ENCODE measurements at places on chromosomes 16 and 17. TPM values are rescaled to one million over a fixed set of nuclear protein-coding genes. Genes with fewer than 3 reads are reported as not detected.
A peak's percentile ranks its signal among the peaks of the same experiment; 100 is the strongest.

CHRNE gene
- 0.19 TPM for total RNA-seq

SLFN14 gene
- total RNA-seq: not detected

DDX28 gene
- total RNA-seq: 21.5 TPM

VASN gene
- 18.1 TPM for total RNA-seq

SGCA gene
- total RNA-seq: not detected

- peak within 1 kb of the TSS; percentile 67 for H3K27ac ChIP-seq
- H3K4me1 ChIP-seq: peaks cover 68% of the 10 kb centered on the region
- DNase-seq: peak; percentile 100
- H3K4me3 ChIP-seq: peak within 1 kb of the TSS; percentile 71
These were observed at the start of gene ERBB2 for GRCh38 chr17:39699818-39700147. Gene ERBB2, plus strand, starts transcription at chr17:39700064. Its CDS starts 175 bp downstream, at chr17:39700239.

- no peak overlapping the region for H3K4me3 ChIP-seq
- no peaks in the 10 kb centered on the region for H3K27me3 ChIP-seq
- H3K27ac ChIP-seq: no peak overlapping the region
- H3K4me1 ChIP-seq: no peaks in the 10 kb centered on the region
- H3K36me3 ChIP-seq: peaks cover 8% of the 10 kb centered on the region
- DNase-seq: no peak
These were observed 158.2 kb downstream of the MAP2K6 start for GRCh38 chr17:69572747-69573146.

DNA sequence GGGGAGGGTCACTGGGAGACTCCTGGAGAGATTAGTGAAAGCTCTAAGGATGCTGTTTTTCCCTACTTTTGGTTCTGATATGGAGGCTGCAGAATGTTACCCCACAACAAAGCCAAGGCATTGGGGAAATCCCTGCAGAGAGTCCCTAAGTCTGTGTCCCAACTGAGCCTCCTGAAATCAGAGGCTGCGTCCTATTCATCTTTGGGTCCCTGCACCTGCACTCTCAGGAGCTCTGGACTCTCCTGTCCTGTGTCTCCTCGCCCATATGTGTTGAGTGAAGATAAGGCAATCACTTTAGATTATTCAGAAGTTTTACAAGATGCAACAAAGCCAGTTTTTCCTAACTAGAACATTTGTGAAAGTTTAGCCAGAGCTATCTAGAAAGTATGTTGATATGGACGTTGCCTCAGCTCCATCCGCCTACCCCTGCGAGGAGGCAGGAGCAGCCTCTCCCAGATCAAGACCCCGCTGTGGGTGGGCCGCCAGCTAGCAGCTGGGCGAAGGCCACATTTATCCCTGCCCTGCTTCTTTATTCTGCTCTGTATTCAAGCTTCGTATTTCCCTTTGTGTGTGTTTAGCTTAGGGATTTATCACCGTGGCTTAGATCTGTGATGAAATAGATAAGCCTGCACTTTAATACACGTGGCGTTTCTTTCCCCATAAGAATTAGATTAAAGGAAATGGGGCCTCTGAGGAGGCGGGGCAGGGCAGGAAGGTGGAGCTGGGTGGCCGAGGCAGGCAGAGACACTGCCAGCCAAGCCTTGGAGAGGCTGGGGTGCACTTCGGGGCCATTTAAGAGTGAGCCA lies 37.4 kb downstream of the SHISA6 start:
- no peaks in the 10 kb centered on the region for H3K36me3 ChIP-seq
- H3K4me3 ChIP-seq: no peak overlapping the region
- DNase-seq: no peak
- H3K27ac ChIP-seq: no peak overlapping the region
- no peaks in the 10 kb centered on the region for H3K27me3 ChIP-seq

- DNase-seq: no peak
- no peak overlapping the region for H3K27ac ChIP-seq
- H3K36me3 ChIP-seq: no peaks in the 10 kb centered on the region
- H3K4me3 ChIP-seq: no peak overlapping the region
- peaks cover 3% of the 10 kb centered on the region for H3K27me3 ChIP-seq
These were observed 271.3 kb upstream of the CPHXL start for GRCh38 chr16:75997606-75998005.

DNA sequence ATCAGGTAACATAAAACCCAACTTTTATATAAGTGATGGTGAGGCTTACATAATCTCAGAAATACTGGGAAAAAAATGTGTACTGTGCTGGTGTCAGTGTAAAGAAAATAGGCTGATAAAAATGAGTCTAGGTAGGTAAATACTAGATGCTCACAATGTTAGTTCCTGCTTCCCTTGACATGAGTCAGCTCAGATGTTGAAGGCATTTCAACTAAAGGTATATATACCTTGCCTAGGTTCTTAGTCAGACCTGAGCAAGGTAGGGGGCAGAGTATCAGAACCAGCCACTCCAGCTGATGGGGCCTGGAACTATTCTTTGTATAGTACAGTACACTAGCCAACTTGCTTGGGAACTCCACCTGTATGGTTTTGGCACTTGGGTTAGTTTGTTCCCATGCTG lies 51.0 kb upstream of the CA10 start:
- H3K36me3 ChIP-seq: no peaks in the 10 kb centered on the region
- H3K27ac ChIP-seq: peak overlapping the region; percentile 8
- peak; percentile 20 for DNase-seq
- H3K27me3 ChIP-seq: no peaks in the 10 kb centered on the region

DNA sequence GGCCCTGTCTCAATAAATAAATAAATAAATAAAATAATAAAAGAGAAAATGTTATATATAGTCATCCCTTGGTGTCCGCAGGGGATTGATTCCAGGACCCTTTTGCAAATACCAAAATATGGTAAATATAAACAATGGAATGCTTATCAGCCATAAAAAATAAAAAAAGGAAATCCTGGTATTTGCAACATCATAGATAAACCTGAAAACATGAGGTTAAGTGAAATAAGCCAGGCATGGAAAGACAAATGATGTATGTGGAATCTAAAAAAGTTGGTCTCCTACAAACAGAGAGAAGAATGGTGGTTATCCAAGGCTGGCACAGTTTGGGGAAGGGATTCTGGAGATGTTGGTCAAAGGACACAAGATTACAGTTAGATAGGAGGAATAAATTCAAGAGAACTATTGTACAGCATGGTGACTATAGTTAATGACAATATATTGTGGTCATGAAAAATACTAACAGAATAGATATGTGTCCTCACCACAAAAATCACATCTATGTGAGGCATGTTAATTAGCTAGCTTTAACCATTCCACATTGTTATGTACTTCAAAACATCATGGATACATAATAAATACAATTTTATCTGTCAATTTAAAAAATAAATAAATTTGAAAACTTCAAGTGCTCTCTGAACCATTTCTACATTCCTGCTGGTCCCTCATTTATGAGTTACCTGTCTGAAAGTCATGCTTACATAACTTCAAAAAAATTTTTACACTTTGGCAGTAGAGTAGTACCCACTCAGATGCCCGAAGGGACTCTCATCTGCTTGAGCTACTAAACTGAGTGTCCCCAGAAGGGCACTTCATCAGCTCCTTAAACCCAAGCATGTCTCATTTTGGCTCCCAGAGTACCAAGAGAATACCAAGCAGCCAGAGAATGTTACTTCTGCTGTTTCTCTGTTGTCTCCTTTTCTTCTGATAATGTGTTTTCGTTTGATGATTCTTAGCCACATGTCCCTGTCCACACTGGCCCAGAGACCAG lies 26.6 kb downstream of the N4BP1 start:
- H3K4me3 ChIP-seq: no peak overlapping the region
- H3K36me3 ChIP-seq: peaks cover 6% of the 10 kb centered on the region
- peaks cover 19% of the 10 kb centered on the region for H3K4me1 ChIP-seq
- no peak overlapping the region for H3K27ac ChIP-seq

GRCh38 chr17:48307814-48308411 lies 122.1 kb downstream of the SKAP1 start:
- H3K36me3 ChIP-seq: no peaks in the 10 kb centered on the region
- H3K4me3 ChIP-seq: no peak overlapping the region
- peak; percentile 79 for DNase-seq
- peaks cover 30% of the 10 kb centered on the region for H3K4me1 ChIP-seq
- no peak overlapping the region for H3K27ac ChIP-seq

- DNase-seq: peak; percentile 76
- no peaks in the 10 kb centered on the region for H3K27me3 ChIP-seq
- H3K4me1 ChIP-seq: no peaks in the 10 kb centered on the region
- H3K27ac ChIP-seq: no peak overlapping the region
These were observed 2.3 kb upstream of the BORCS6 start for GRCh38 chr17:8192070-8192815.

- DNase-seq: no peak
- peaks cover 84% of the 10 kb centered on the region for H3K27me3 ChIP-seq
- no peaks in the 10 kb centered on the region for H3K4me1 ChIP-seq
- H3K36me3 ChIP-seq: no peaks in the 10 kb centered on the region
- H3K4me3 ChIP-seq: no peak overlapping the region
These were observed 457.6 kb upstream of the ZFHX3 start for GRCh38 chr16:73505577-73505976.
